ENCODE measurements at places on chromosomes 5 and 9. TPM values are rescaled to one million over a fixed set of nuclear protein-coding genes. Genes with fewer than 3 reads are reported as not detected.

Gene SLC6A19
- total RNA-seq: not detected

Gene ZNF354C
- 4.8 TPM for total RNA-seq

Gene SLC4A9
- total RNA-seq: not detected

Gene NPM1
- 3,122 TPM for total RNA-seq

Gene TAF11L5
- not detected for total RNA-seq

Gene PCDHB11
- 2.0 TPM for total RNA-seq

Gene TRPM6
- 0.86 TPM for total RNA-seq

Gene ERP44
- total RNA-seq: 15.4 TPM

Gene C5orf63
- total RNA-seq: 1.2 TPM

Gene ZNF366
- total RNA-seq: not detected

Gene PDE6A
- not detected for total RNA-seq

DNA sequence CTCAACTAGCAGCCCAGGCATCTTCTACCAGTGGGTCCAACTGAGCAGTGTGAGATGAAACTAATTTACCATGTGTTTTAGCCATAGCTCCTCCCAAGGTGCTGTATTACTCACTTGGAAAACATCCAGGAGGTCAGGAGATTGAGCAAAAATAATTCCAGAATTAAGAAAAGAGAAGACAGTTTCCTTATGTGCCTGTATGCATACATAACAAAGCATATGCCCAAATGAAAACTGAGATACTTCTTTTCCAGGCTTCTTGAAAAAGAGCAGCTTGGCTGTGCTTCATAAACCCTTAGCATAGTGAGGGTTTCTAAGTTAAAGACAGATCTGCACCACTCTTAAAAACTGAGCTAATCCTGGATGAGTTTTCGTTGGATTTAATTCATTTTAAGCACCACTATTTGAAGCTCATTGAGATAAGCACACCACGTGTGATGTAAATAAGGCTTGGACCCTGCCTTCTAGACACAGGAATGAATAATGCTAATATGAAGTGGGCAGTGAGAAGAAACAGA is 119.4 kb downstream of the ADAMTS12 start:
- H3K27ac ChIP-seq: no peak overlapping the region
- DNase-seq: no peak
- H3K36me3 ChIP-seq: peaks cover 8% of the 10 kb centered on the region
- no peaks in the 10 kb centered on the region for H3K4me1 ChIP-seq

DNA sequence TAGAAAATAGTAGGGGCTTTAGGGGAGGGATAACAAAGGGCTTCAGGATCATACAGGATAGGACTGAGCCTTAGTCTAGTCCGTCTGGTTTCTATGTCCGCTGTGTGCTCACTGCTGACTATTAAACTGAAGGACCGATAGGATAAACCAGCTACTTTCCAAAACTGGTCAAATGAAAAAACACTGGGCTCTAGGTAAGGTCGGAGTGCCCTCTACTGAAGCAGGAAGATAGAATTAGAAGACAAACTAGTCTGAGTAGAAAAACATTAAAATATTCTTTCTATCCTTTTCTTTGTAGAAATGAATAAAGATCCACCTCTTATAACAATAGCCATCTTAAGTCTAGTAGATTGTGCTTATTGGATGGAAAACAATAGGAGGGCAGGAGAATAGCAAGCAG is 133.6 kb downstream of the CEMIP2 start:
- no peak overlapping the region for H3K27ac ChIP-seq
- DNase-seq: no peak
- no peak overlapping the region for H3K4me3 ChIP-seq
- H3K27me3 ChIP-seq: no peaks in the 10 kb centered on the region

DNA sequence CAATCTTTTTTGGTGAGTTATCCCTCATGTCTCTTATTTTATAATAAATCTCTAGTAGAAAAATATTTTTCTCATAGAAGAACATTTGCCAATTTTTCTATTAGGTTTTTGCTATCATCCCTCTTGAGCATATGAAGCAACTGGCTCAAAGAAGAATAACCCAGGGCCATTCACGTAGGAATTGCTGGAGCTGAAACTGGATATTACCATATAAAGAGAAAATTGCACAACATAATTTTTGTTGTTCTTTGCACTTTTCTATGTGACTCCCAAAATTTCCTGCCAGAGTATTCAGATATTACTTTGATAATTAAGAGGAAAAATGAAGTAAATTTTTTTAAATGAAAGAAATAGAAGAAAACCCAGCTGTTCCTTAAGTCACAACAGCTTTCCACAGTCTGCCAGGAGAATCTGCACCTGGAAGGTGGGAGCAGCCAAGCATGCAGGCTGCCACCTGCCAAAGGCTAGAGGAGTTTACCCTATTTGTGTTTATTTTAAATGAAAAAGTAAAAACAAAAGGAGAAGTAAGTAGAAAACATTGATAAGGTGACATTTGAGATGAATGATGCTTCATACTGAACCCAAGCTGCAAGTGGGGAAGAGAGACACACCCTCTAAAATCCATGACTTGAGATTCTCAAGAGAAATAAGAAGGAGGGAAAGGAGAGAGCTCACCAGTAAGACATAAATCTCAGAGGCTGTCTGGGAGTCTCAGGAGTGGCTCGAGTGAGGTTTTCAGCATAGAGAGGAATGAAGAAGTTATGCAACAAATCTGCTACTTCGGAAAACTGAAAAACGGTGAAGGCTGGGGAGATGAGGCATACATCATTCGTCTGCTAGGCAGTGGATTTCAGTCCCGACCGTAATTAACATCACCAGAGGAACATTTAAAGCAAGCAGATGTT is 31.5 kb upstream of the FREM1 start:
- H3K4me1 ChIP-seq: no peaks in the 10 kb centered on the region
- no peak overlapping the region for H3K4me3 ChIP-seq
- H3K27me3 ChIP-seq: no peaks in the 10 kb centered on the region
- DNase-seq: no peak
- no peak overlapping the region for H3K27ac ChIP-seq

DNA sequence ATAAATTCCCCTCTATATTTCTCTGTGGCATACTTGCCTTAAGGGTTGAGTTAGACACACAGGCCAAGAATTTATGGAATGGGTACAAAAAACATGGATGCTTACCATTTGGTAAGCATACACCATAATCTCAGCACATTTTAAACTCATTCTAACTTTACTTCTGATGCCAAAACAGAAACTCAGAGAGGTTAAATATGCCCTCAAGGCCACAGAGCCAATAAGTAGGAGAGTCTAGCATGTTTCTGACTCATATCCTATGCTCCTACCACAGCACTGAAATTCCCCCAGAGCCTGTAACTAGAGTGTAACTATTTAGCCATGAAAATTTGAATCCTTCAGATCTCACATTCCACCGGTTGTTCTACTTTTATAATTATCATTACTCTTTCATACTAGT is 559.7 kb downstream of the ACTL7B start:
- DNase-seq: no peak
- H3K27ac ChIP-seq: no peak overlapping the region
- peaks cover 2% of the 10 kb centered on the region for H3K4me1 ChIP-seq
- H3K4me3 ChIP-seq: no peak overlapping the region
- no peaks in the 10 kb centered on the region for H3K36me3 ChIP-seq

DNA sequence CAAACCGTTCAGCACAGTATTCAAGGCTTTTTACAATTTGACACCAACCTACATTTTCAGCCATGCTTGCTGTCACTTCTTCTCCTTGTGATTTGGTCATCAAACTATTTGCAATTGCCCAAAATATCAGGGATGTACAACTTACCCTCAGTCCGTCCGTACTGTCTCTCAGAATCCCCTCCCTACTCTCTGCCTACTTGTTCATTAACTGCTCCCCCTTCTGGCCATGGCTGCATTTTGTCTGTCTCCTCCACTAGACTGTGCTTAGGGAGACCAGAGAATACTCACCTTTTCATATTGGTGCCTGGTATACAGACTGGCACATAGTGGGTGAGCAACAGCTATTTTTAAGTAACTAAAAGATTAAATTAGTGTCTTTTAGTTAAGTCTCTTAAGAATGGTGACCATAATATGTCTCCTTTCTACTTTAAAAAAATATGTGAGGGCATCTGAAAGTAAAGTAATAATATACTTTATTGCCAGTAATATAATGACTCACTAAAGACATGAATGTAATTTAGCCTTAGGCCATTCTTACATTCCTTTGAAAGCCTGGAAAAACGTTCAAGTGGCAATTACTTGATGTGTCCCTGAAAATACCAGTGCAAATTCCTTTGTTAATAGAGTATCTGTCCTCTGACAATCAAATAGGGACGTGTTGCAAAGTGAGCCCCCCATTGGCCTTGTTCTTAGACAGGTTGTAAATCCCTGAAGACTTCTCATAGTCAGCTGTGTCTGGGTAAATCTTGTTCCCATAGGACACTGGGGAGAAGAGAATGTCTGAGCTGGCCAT is 27.8 kb downstream of the PRLR start:
- no peak overlapping the region for H3K4me3 ChIP-seq
- no peak overlapping the region for H3K27ac ChIP-seq
- H3K4me1 ChIP-seq: no peaks in the 10 kb centered on the region
- DNase-seq: peak; percentile 71

GRCh38 chr9:72583370-72583769 is 62.0 kb downstream of the TMC1 start:
- H3K27ac ChIP-seq: no peak overlapping the region
- H3K36me3 ChIP-seq: no peaks in the 10 kb centered on the region
- no peak overlapping the region for H3K4me3 ChIP-seq
- H3K4me1 ChIP-seq: no peaks in the 10 kb centered on the region
- no peak for DNase-seq

DNA sequence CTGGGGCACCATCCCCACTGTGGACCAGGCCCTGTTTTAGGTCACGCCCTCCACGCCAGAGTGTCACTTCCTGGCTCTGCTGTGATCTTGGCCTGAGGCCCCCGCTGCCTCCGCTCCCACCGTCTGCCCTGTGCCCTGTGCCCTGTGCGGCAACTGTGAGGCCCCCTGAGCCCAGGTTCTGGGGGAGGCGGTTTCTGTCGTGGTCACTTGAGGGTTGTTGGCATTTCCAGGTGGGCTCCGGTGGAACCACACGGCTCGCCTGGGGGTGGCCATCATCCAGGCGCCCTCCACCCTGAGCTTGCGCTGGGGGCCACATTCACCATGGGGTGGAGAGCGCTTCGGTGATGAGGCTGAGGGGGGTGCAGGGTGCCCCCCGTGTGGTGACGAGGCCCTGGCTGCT is 6.6 kb downstream of the DPP7 start:
- no peak for DNase-seq
- no peak overlapping the region for H3K4me3 ChIP-seq
- H3K27me3 ChIP-seq: no peaks in the 10 kb centered on the region
- peaks cover 19% of the 10 kb centered on the region for H3K36me3 ChIP-seq
- no peaks in the 10 kb centered on the region for H3K4me1 ChIP-seq

DNA sequence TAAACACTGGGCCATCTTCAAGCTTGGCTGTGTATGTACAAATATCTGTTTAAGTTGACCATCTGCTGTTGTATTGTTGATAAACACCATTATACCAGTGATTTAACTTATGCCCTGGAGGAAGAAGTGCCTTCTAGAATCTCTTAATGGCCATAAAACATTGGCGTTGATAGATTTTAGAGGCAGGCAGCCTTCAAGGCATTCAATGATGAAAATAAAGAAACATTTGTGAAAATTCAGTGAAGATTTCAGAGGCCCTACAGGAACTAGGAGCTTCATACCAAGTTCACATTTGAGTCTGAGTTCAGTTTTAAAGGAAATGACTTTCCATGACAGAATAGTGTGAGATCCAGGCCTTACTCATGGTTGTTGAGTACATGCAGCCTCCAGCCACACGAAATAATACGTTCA is 52.2 kb downstream of the MAP1B start:
- H3K27ac ChIP-seq: no peak overlapping the region
- no peaks in the 10 kb centered on the region for H3K27me3 ChIP-seq
- peaks cover 5% of the 10 kb centered on the region for H3K36me3 ChIP-seq
- no peak overlapping the region for H3K4me3 ChIP-seq
- H3K4me1 ChIP-seq: peaks cover 2% of the 10 kb centered on the region

GRCh38 chr9:75803130-75803529 is 87.3 kb upstream of the PCSK5 start:
- H3K27ac ChIP-seq: no peak overlapping the region
- H3K36me3 ChIP-seq: no peaks in the 10 kb centered on the region

GRCh38 chr5:102218159-102218558 is 77.9 kb downstream of the SLCO4C1 start:
- H3K36me3 ChIP-seq: peaks cover 12% of the 10 kb centered on the region
- no peak overlapping the region for H3K4me3 ChIP-seq
- H3K27me3 ChIP-seq: no peaks in the 10 kb centered on the region
- no peak for DNase-seq
- peaks cover 3% of the 10 kb centered on the region for H3K4me1 ChIP-seq
- H3K27ac ChIP-seq: no peak overlapping the region

DNA sequence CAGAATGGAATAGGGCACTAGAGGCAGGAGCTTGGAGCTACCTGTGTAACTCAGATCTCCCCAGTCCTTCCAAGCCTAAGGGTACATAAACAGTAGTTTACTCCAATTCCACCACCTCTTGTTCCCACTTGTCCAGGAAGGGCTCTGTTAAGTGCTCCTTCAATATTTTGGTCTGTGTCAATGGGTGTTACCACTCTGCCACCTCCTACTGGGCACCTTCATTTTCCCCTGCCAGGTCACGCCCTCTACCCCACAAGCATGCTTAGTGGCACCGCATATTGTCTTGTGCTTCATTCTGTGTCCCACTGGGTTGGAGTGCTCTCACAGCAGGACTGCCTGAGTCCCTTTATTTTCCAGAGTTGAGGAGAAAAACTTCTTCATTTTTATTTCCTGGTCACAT is 459.8 kb downstream of the ARHGEF28 start:
- H3K36me3 ChIP-seq: no peaks in the 10 kb centered on the region
- H3K27me3 ChIP-seq: no peaks in the 10 kb centered on the region
- DNase-seq: no peak
- H3K4me3 ChIP-seq: no peak overlapping the region

- H3K4me3 ChIP-seq: no peak overlapping the region
- no peak overlapping the region for H3K27ac ChIP-seq
- no peak for DNase-seq
- H3K27me3 ChIP-seq: no peaks in the 10 kb centered on the region
- H3K36me3 ChIP-seq: peaks cover 16% of the 10 kb centered on the region
Observed at GRCh38 chr5:67496051-67496450, 299.5 kb upstream of the CD180 start.

- H3K4me1 ChIP-seq: no peaks in the 10 kb centered on the region
- no peak for DNase-seq
- H3K36me3 ChIP-seq: no peaks in the 10 kb centered on the region
- H3K27ac ChIP-seq: no peak overlapping the region
Observed at GRCh38 chr9:9753266-9753665, 859.5 kb downstream of the PTPRD start.

DNA sequence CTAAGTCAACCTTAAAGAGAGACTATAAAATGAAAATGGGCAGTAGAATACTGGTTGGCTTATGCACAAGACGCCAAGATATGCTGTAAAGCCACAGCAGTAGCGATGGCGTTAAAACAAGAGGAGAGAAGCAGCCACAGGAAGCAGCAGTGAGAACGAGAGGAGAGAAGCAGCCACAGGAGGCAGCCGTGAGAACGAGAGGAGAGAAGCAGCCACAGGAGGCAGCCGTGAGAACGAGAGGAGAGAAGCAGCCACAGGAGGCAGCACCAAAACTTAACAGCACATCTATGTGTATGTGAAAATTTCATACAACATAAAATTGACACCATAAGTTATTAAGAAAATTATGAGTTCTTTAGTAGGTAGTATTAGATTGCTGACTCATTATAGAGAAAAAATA is 2318.6 kb upstream of the ACO1 start:
- H3K4me1 ChIP-seq: no peaks in the 10 kb centered on the region
- H3K27ac ChIP-seq: no peak overlapping the region
- H3K27me3 ChIP-seq: no peaks in the 10 kb centered on the region
- no peak overlapping the region for H3K4me3 ChIP-seq
- DNase-seq: no peak

All from H9 (cell line).